ENCODE measurements at places on chromosomes 7 and 10.

DNA sequence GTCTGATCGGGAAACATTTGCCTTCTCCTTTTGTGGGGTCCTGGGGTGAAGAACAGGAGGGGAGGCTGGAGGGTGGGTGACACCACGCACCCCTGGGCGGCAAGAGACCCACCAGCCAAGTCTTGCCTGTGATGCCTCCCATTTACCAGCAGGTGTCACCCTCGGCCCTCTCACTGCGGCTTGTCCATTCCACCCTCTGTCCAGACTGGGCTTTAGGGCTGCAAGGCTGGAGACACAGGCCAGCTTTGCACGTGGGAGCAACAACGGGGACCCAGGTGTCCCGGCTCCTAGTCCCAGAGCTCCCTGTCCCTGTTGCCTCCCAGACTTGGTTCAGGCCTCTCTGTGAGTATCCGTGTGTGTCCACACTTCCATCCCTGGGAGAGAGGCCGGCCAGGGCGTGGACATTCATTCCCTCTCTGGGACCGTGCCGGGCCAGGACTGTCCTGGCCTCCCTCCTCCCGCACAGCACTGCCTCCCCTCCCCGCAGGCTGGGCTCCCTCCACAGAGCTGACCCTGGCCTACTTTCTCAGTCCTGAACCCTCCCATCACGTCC, 36.2 kb upstream of the GTF2IRD1 start:
- peak; percentile 19 for DNase-seq

DNA sequence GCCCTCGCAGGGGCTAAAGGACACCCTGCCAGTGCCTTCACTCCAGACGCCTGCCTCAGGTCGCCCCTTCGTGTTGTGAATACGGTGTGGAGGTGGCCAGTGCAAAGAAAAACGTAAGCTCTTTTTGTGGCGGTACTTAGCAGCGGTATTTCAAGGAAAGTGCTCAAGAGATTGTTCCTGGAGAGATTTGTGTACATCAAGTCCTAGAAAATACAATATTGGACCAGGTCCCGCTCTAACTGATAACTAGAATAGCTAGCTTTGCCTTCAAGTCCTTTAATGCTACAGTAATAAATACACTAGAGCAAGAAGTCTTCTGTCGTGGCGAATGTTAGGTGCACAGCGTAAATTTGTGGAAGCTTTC, 689 bp downstream of the PLCE1 start:
- no peak for DNase-seq

- DNase-seq, result no peak
Measured at GRCh38 chr7:128011131-128011661, 20.0 kb downstream of the LRRC4 start.

GRCh38 chr7:90759710-90760109, 163.6 kb downstream of the CDK14 start:
- DNase-seq, result no peak

DNA sequence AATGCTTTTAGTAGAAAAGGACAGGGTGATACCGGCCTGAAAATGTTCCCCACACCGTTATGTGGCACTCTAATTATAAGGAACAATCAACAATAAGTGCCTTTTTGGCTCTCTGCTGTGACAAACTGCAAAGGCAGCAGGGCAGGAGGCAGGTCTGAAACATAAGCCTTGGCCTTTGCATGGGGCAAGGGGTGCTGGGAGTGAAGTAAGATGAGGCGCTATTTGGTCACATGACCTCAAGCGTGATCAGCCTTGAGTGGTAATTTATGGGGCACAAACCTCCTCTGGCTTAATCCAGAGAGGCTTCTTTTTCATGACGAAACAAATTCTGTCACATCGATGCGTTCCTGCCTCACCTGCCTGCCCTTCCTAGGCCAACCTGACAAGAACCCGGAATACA, 202.7 kb downstream of the TAX1BP1 start:
- no peak for DNase-seq

DNA sequence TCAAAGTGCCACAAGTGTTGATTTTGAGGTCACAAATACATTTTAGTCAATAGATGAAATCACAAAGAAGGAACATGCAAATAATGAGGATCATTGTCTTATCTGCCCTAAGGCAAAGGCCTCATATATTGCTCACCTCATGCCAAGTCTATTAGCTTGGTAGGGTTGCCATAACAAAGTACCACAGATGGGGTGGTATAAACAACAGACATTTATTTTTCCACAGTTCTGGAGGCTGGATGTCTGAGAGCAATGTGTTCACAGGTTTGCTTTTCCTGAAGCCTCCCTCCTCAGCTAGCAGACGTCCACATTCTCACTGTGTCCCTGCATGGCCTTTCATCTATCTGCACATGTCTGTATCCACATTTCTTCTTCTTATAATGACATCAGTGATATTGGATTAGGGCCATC, 59.6 kb downstream of the RELN start:
- no peak for DNase-seq

GRCh38 chr10:127993056-127993690, 86.3 kb downstream of the PTPRE start:
- DNase-seq, result no peak

DNA sequence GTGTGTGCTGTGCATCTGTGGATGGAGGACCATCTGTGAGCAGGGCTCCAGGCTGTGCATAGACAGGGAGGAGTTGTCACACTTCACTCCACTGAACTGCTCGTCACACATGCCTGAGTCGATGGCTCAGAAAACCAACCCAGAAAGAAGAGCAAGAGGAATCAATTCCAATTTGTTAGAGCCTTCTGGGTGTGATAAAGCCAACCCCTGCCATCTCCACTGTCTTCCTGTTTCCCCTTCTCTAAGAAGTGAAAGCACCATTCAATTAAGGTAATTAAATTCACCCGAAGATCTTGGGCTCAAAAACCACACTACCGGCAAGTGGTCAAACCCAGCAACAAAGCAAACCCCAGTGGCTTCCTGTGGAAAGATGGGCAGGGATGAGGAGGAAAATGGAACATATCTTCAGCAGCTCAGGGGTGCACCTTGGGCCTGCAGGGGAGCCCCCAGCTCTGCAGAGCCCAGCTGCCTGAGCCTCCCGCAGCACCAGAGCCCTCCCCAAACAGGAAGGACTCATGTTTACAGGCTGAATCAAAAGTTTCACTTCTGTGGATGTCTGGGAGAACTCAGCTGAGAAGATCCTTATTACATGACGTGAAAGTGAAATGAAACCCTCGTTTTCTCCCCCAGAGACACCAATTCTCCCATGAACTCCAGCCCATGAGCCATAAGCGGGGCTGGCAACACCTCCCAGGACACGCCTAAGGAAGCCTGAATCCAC, 10.9 kb downstream of the C10orf71 start:
- DNase-seq, result no peak

DNA sequence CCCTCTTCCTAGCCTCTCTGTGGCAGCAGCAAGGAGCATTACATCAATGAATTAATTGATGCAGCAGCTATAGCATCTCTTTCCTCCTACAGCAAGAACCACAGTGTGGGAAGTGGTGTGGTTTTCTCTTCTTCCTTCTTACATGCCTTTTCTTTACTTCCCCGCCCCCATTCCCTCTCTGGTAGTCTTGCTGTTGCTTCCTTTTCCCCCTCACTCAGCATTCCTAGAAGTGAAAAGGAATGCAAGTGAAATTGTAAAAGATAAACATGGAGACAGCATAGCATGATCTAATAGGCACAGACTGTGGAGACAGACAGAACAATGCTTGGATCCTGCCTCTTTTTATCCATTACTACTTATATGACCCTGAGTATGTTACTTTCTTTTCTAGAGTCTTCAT, 370.5 kb upstream of the BMPER start:
- DNase-seq, result no peak

DNA sequence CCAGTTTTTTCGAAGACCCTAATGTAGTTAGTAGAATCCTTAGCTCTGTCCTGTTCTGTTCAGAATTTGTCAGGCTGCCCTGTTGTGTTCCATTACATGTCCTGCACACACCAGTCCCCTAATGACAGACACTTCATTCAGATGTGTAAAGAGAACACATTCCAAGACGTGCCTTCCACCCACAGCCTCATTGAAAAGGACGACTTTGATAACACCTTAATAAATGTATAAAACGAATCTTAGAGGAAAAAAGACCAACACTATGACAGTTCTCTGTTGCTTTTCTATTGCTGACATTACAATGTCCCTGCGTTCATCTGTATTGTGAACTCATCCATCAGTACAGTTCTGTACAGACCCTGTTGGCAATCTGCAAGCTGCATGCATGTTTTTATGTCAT, 3.5 kb downstream of the LRRTM3 start:
- no peak for DNase-seq

- DNase-seq, result no peak
Measured at GRCh38 chr10:58734664-58735063, 222.0 kb downstream of the BICC1 start.

DNA sequence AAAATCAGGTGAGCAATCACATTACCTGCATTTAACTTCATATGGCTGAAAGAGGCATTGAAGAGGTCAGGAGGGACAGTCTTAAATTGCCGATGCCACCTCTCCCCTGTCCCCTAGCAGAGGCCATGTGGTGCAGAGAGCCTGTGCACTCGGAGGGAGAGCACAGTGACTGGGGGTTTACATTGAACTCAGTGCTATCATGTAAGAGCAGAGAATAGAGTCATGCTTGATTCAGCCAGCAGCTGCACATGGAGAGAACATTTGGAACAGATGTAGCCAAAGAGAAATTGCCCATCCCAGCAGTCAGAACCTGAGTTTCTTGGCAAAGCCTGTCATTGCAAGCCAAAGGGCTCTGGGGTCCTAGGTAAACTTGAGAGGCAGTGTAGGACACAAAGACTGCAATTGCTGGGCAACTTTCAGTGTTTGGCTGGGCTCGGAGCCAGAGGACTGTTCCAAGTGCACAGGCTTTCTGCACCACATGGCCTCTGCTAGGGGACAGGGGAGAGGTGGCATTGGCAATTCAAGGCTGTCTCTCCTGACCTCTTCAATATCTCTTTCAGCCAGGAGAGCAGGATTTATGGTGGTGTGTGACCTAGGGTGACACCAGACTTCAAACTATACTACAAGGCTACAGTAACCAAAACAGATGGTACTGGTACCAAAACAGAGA, 267.1 kb downstream of the REEP3 start:
- no peak for DNase-seq

GRCh38 chr10:13302821-13303555, 3.1 kb upstream of the PHYH start:
- no peak for DNase-seq

Data from T-cell (primary cell).